ENCODE measurements at places on chromosomes 5 and 9.
A peak's percentile ranks its signal among the peaks of the same experiment; 100 is the strongest.

DNA sequence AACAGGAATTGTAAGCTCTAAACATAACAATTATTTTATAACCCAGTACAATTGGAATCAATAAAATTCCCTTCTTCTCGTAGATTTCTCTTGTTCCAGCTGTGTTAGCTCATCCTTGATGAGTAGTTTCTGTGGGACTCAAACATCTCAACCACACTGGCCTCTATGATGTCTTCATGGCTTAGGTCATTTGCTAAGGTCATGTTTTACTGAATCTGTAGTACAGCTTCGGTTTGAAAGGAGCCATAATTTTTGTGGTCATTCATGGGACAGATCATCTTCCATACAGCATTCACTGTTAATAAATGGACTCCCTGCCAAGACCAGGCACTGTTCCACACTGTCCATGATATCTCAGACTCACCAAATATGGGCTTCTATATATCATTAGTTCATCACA is 369.0 kb upstream of the RFX3 start:
- DNase-seq: peak; percentile 94

DNA sequence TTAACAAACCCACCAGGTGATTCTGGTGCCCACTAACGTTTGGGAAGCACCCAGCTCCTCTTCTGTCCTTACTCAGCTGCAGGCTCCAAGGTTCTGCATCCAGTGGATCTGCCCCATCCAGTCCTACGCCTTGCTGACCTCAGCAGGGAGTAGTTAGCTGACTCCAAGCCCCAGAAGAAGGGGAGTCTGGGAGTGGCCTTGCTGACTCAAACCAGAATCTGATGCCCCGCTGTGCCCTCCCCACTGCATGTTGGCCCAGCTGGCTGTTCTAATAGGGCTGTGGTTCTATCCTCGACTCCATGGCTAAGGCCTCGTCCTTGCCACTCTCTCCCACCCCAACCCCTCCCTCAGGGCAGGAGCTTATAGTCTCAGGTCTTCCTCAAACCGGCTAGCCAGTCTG is 136.3 kb downstream of the TTLL11 start:
- DNase-seq: no peak

DNA sequence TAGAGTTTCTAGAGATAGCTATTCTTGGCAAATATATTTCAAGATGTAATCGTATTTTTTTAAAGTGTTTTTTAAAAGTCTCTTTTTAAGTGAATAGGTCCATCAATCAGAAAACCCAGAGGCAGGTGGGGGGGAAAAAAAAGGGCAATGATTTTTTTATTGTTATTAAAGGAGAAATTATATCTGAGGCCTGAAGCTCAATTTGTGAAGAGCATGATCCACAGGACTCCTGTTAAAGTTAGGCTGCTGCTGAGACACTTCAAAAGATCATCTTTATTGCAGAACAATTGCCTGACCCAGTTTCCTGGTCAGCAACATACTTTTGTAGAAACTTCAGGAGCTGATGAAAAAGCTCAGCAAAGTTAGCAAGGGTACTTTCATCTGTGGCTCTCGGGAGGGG is 326.2 kb downstream of the RASEF start:
- DNase-seq: no peak

DNA sequence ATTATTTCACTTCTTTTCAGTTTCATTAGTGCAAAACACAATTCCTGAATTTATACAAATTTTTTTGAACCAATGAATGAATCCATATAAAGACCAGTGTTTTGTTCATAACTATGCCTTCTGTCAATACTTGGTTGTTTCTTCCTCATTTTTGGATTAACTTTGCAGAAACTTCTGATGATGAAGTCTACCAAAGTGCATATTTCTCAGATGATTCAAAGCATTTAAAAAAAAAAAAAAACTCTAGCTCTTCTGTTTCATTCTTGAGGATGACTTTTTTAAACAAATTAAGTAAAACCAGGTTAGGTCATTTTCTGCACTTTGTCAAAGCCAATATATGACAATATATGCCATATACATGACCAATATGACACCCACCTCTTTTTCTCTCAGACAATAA is 92.6 kb downstream of the CHSY3 start:
- peak; percentile 73 for DNase-seq

DNA sequence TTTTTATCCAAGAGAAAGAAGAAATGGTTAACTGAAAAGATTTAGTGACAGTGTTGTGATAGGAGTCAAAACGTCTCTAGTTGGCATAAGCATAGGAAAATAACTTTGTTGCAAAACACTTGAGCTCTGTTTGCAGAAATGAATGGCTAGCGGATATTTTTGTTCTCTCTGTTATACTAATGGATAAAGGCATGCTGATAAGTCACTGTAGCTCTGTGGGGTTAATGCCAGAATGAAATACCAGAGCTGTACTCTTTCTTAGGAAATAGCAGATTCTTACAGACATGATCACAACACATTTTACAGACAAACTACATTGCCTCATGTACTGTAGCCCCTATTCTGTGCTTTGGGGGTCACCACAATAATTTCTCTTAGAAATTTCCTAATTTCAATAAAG is 202.8 kb downstream of the DMRTA1 start:
- DNase-seq: no peak

DNA sequence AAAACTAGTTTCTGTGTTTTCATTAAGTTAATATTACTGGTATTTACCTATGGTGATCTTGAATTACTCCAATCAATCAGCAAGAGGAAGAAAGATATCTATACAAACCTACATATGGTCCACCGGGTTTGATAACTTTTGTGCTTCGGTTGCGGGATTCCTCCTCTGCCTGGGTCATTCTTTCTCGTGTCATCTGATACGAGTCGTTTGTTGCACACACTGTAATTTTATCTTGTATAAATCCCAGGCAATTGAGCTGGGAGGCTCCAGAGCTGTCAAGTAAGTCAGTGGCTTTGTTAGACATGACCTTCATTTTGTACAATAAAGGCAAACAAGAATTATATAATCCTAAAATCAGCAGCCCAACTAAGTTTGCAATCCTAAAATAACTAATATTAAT is 48.0 kb downstream of the ELL2 start:
- DNase-seq: no peak

DNA sequence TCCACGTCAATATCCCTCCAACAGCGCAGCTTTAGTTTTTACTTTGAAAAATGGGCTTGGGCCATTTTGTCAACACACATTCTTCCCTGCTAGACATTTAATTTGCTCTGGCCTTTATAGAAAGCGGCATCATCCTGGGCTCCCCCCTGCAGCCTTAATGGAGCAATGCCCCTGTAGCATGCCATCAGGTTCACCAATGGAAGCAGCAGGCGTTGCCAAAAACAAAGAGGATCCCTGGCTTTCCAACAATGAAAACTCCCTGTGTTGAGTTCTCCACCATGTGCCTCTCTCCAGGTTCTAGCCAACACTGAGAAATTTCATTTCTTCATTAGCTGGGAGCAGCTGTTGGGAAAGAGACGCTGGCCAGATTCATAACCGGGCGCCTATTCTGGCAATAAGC is 139.5 kb downstream of the ZNF622 start:
- no peak for DNase-seq

DNA sequence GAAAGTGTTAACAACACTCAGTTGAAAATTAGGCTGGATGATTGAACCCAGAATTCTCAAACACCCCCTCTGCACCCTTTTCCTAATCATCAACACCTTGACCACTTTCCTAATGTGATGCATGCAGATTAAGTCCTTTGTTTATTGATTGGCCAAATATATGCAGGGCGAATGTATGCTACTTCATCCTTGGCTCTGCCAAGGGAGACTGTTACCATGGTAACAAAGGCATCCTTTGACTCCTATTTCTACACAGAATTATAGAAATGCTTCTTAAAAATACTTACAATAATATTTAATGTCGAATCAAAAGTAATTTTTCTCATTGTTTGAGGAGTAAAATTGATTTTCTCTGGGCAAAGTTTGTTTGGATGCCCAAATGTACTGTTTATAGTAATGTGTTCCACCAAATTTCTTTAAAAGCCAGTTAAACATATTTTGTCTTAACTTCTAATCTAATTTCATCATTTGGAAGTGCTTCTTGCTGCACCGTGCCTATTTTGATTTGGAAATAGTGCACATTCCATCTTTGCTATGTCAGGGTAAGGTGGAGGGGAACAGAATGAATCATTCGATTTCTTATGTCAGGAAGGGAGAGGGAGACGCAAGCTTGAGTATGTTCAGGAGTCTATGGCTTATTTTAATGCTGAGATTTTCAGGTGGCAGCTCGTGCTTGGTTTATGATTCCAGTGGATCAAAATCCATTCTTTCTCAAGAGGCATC is 1384.3 kb upstream of the WWC1 start:
- no peak for DNase-seq

DNA sequence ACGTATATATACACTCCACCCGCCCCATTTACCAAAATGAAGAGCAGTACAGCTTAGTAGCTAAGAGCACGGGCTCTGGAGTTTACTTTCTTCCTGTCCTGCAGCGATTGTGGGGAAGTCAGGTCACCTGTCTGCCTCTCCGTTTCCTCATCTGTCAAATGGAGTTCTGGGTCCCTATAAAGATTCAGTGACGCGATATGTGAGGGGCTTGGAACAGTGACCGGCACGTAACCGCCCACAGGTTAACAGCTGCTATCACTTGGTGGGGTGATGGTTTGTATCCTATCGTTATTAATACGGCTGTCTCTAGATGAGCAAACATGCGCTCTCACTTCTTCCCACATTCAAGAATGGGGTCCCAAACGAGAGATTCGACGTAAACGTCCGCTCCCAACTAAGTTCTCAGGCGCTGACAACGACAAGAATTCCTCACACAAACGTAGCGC is 426 bp downstream of the FAM114A2 start:
- DNase-seq: no peak

DNA sequence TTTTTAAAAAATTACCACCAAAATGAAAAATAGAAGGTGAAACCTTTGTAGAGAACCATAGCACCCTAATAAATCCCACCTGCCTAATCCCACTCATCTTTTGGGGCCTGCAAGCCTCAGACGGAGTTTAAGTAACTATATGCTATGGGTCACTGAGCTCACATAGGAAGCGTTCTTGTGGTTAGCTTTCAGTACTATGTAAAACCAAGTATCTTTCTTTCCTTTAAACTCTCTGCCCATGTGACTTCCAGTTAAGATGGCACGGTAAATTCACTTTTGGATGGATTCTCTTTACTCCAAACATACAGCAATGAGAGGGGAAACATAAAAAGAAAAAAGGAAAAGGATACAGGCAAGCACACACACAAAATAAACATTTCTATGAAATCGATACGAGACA is 50.9 kb downstream of the FANCC start:
- DNase-seq: no peak

- peak; percentile 42 for DNase-seq
These were observed 26.2 kb downstream of the TYRP1 start for GRCh38 chr9:12719431-12719830.

Data from EH (cell line).